ENCODE measurements at places on chromosomes 1 and 21.

- no peak for DNase-seq
Measured at GRCh38 chr1:111223126-111223685, 4.3 kb upstream of the CHI3L2 start.

DNA sequence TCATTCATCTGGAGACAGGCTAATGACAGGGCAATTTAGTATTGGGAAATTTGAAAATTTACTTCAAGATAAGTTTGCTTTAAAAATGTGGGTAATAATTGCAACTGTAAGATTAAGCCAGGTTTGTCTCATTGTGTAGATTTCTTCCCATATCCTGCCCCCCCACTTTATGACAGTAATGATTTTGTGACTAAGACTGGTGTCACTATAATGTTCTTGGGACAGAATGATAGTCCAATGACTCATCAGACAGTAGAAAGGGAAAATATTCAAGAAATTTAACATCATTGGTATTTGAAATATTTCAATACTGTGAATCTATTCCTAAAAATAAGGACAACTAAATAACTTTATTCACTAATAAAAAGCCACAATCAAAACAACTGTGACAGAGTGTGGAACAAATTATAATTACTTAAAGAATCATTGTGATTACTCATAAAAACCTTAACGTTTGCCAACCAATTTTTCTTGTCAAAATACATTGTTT lies 36.7 kb downstream of the FH start:
- no peak for DNase-seq

DNA sequence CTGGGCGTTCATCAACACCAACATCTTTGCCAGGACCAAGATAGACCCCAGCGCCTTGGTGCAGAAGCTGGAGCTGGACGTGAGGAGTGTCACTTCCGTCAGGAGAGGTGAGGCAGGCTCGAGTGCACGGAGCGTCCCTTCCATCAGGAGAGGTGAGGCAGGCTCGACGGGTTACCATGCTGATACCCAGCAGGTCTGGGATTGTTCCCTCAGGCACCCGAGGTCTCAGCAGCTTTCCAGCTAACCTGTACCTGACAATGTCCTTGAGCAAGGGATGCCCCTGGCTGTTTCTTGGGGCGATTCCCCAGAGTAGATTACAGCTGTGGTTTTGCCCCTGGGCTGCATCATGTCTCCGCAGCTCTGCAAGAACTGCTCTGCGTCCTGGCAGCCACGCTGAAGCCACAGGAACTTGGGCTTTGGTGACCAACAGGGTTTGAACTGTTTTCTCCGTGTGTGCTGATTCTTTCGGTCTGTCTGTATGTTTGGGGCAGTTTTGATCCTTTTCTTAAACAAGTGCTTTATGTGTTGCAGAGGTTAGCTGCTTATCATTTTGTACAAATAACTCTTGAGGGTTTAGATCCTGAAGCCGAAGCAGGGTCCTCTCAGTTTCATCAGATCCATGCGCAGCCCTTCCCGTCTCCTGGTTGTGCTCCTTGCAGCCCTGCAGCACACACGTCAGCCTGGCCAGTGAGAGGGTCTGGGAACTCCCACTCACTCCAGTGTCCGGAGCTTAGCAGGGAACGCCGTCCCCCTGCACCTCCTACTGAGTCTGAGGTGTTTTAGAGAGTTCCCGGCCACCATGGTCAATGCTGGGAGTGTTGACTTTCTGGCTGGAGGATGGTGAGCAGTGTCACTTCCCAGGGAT lies 4.1 kb downstream of the SLX9 start:
- no peak for DNase-seq

- DNase-seq, result no peak
Measured at GRCh38 chr1:58782178-58783089, 1.4 kb downstream of the JUN start.

DNA sequence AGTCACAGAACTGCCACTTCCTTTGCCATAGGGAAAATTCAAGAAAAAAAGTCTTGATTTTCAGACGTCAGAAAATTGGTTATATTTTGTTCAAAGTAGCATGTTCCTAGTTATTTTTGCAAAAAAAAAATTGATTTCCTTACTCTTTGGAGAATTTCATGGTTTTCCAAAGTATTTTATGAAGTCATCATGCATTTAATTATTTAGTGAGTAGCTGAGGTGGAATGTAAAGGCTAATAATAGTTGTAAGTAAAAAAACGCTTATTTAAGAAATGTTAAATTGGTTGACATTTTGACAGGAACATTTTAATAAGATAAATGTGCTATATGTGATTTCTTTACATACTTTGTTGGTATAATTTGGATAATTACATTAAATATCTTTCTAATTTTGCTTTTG lies 20.8 kb downstream of the TSEN15 start:
- no peak for DNase-seq

GRCh38 chr1:156076609-156077429 lies 5.4 kb downstream of the MEX3A start:
- no peak for DNase-seq

DNA sequence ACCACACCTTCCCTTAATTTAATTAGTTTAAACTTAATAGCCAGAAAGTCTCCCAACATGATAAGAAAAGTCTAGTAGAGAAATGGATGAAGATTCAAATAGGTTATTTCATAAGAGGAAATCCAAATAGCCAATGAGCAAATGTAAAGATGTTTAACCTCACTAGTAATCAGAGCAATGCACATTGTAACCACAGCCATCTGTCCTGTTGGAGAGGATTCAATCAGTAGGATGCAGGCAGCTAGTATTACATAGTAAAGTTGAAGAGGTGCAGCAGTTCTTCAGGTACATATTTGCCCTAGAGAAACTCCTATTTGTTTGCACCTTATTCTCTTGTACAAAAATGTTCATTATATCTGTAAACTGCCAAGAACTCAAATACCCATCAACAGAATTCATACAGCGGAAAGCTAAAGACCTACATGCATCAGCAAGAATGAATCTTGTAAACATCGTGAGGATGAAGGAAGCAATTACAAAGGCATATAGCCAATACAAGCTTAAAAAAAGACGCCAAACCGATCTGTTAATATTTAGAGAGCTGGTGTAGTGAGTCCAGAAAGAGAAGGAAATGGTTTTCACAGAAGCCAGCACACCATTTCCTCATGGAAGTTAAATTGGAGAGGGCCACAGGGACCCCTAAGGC lies 27.9 kb downstream of the DIP2A start:
- DNase-seq, result no peak

- DNase-seq, result no peak
Measured at GRCh38 chr21:43825242-43825935, 36.0 kb downstream of the RRP1 start.
